ENCODE measurements at places on chromosomes 12 and 14.

DNA sequence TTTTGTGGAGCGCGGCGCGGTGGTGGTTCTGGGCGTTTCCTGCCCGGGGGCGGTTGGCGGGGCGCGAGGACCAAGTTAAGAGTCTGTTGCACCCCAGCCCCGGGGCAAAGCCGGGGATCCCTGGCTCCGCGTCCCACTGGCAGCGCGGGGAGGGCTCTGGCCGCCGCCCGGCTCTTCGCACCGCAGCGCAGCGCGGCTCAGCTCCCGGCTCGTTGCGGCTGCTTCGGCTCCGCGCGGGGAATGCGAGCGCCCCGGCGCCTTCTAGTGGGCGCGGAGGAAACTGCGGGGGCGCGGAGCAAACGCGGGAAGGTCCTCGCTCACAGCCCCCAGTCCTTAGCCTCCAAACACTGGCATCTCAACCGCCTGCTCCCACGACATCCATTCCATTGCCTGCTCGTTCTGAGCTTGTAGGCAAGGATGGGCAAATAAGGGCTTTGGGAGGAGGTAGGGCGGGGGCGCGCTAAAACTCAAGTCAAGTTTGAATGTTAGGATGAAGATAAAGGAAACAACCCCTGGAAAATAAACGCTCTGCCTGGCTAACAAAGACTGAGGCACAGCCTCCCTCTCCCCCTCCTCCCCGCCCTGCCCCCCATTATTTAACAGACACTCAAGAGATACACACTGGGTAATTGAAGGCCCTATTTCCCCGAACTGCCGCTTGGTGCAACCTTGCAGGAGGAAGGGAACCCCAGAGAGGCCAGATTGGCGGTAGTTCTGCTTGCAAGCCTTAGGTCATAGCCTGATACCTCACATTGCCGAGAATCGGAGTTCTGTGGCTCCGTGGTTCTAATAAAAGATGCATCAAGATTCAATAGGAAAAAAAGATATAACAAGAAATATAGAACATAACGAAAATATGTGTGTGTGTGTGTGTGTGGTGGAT is at the start of gene B4GALNT1:
TSS of gene B4GALNT1 (minus strand) at position 244 of the 883 bp plus-strand sequence. CDS start 1,069 bp downstream, outside the sequence.
- DNase-seq = peak; percentile 47

DNA sequence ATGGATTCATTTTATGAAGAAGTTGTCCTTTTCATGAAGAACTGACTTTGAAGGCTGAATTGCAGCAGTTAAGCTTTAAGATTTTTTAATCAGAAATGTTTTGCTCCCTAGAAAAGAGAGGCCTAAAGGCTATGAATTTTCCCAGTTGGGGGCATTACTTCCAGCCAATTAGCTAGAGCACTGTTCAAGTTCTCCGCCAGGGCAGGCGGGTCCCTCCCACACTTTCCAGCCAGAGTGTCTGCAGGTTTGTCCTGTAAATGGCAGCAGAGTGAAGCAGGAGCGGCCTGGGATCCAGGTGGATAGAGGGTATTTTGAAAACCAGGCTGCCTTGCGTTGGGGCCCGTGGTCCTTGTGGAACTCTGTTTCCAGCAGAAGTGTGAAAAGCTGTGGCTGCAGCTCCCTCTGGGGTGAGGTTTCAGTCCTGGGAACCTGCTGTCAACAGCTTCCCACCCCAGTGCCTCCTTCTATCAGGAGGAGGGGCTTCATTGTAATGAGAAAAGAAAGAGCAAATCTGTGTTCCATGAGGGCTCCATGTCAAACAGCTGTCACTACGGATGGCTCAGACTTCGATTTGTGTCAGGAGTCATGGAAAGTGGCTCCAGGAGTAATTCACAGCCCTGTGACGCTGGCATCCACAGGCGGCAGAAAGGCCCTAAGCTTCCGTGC is 210.7 kb upstream of the TMEM132C start:
- no peak for DNase-seq

DNA sequence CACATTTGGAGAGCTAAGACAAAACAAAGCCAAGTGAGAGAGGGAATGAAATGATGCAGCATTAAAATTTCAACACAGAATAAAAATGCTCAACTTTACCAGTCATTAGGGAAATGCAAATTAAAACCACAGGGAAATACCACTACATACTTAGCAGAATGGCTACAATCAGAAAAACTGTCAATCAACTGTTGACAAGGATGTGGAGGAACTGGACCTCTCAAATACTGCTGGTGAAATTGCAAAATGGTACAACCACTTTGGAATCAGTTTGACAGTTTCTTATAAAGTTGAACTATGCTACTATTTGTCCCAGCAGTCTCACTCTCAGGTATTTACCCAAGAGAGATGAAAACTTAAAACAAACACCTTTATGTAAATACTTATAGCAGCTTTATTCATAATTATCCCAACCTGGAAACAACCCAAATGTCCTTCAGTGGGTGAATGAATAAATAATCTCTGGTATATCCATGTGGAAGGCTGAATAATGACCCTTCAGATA is 43.8 kb upstream of the KTN1 start:
- DNase-seq = no peak

GRCh38 chr12:115984616-115985015 is 292.9 kb downstream of the MED13L start:
- DNase-seq = no peak

GRCh38 chr12:66403746-66404145 is 101.5 kb downstream of the HELB start:
- no peak for DNase-seq

GRCh38 chr12:131473741-131474709 is 236.9 kb upstream of the SFSWAP start:
- no peak for DNase-seq

GRCh38 chr12:43316520-43316919 is 235.5 kb downstream of the ADAMTS20 start:
- peak; percentile 55 for DNase-seq

DNA sequence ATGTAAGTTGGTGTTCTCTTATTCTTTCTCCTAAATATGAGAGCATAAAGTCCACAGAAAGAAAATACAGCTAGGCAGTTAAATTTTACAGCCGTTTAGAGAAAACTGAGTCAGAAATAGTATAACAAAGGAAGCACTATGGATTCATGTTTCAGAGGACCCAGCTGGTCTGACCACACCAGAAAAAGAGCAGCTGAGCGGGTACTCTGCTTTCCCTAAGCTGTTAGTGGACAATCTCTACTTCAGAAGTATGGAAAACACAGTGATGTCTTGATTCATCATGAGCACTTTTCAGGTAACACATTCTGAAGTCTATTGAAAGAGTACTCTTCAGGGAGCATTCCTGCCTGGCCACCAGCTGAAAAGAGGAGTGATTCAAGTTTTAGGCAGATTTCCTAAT is 12.4 kb downstream of the PPM1H start:
- peak; percentile 6 for DNase-seq

DNA sequence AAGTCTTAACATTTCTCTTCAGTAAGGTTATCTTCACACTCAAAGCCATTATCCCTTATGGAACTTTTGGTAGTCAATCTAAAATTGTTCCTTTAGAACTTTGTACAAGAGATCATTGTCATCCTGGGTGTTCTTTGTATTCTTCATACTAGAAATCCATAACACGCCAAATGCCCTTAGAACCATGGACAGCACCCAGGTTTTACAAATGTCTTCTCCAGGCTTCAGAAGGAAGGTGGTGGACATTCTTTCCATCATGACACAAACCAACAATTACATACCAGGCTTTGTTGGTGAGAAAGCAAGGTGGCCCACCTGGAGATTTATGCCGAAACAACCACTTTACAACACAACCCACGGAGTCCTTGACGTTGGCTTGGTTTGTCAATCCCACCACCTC is 365.6 kb upstream of the TBX3 start:
- peak; percentile 4 for DNase-seq

- DNase-seq = no peak
These were observed 374 bp downstream of the CYP46A1 start for GRCh38 chr14:99684410-99684934.

DNA sequence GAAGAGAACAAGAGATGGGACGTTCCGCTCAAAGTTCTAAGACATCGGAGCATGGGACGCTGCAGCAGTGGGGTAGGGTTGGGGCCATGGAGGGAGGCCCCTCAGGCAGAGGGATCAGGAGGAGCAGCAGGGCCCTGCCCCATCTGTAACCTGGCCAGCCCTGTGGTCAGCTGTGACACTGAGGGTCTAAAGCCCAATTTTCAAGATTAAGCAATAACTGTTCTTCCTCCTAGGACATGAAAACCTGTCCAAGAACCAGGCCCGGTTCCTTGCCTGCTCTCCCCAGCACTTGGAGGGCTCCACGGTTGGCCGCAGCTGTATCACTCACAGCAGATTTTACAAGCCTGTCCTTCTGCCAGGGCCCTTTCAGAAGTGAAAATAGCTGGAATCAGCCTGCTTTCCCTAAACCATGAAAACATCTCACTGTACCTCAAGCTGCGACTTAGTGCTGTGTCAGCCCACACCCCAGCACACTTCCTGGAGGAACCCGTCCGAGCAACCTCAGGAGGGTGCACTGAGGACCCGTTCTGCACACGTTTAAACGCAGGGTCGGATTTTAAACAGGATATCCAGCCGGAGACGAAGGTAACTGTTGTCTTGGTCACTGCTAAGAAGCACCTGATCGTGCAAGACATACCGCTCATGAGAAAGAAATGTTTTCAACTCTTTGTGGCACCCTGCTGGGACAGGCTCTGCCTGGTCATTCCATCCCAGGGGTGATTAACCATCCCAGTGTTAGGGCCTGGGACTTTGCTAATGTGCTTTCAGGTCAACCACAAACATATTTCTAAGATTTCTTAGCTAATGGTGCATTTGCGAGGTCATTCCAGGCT is 201.9 kb upstream of the DIO3 start:
- DNase-seq = peak; percentile 22

GRCh38 chr12:107597695-107598410 is 87.7 kb upstream of the PWP1 start:
- DNase-seq = no peak

DNA sequence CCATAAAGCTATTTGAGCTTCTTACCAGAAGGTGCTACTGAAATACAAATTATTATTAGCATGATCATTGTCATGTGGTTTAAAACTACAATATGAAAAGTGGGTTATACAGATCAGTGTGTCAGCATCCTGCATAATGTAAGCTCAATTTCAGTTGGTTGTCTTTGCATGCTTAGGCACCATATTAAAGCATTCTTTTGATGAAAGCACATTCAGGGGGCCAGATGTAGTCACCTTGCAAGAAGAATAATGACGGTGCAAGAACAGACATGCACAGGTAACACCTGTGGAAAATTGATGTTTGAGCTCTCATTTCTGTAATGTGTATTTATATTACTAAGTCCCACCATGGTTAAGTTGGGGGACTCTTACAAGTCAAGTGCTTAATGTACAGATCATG is 123.9 kb downstream of the PAX9 start:
- no peak for DNase-seq

DNA sequence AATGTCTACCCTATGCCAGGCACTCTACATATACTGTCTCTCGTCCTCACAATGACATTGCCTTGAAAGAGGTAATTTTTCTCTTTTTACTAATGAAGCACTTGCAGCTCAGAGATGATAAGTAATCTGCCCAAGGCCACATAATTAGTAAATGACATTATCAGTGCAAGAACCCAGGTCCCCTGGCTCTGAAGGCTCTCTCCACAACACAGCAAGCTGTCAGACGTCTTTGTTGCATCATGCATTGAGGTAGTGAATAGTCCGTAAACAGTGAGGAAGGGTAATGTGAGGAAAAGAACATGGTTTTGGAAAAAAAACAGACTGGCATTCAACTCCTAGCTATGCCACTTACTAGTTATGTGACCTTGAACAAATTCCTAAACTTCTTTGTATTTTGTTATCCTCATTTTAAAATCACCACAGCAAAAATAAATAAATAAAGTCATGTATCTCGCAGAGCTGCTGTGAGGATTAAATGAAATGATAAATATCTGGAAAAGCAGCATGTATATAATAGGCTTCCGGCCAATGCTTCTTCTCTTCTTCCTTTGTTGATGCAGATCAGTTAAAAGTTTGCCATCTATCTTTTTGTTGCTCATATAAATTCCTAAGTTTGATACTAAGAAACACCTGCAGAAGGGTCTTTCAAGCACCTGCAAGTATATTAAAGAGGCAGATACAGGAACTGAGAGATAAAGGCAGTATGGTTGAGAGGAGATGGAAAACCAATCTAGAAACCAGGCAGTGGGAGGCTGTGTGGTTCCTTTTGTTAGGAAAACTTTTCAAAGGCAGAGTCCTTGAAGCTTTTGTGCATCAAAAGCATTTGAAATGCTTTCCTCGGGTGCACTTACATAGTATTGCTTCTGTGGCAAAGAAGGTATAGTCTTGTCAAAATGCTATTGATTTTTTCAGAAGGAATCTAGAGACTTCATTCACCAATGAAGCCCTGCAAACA is 82.8 kb downstream of the BTG1 start:
- DNase-seq = no peak

GRCh38 chr12:24231298-24231697 is 281.8 kb upstream of the SOX5 start:
- no peak for DNase-seq

- DNase-seq = no peak
These were observed 333.9 kb downstream of the CEP128 start for GRCh38 chr14:80607430-80608190.

GRCh38 chr14:101114726-101115515 is 211.4 kb upstream of the RTL1 start:
- no peak for DNase-seq

DNA sequence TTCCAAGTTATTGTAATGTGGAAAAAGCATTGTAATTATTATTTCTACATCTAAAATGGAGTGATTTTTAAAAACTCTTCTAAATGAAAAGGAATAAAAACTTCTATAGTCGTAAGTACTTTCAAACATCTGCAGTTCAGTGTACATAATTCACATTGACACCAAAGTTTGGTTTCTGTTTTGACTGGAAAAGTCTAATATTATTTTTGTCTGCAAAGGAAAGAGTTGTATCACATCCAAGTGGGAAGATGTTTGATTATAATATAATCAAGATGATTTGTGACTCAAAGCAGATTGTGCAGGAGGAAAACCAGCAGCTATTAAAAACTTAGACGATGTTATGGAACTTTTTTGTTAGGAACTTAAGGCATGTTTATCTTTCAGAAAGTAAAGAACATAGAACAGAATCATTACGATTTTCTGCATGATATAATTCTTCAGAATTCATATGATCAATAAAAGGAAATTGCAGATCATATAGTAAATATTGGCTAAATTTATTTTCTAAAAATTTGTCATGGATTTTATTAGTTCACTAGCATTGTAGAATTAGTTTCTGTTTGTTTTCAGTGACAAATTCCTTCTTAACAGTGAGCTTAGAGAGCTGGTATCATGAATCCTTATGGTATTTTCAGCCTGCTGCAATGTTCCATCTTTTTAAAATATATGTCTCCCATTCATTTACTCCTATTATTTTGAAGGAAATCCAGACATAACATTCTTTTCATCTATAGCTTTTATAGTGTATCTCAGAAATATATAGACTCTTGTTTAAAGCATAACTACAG is 145.8 kb downstream of the MIPOL1 start:
- DNase-seq = peak; percentile 16

DNA sequence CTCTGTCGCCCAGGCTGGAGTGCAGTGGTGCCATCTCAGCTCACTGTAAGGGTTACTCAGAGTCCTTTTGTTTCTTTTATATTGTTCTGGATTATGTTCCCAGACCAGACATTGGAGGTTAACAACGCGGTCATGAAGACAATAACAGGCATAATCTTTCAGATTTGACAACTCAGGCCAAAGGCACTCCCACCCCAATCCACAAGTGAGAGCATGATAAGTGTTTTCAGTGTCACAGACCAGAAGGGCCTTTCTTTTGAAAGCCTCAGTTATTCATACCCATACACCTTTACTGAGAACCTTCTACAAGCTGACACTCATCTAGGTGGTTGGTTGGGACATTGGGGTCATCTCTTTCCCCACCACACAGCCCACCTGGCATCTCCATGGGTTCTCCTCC is 2.9 kb upstream of the TMEM63C start:
- no peak for DNase-seq

- peak; percentile 43 for DNase-seq
These were observed 106.5 kb downstream of the EML1 start for GRCh38 chr14:99899578-99900178.

- DNase-seq = no peak
These were observed 7.2 kb upstream of the DICER1 start for GRCh38 chr14:95164506-95164905.
